ENCODE measurements at places on chromosomes 11 and 22.
A peak's percentile ranks its signal among the peaks of the same experiment; 100 is the strongest.

GRCh38 chr11:7499081-7499480 lies 13.8 kb downstream of the OLFML1 start:
- DNase-seq, result no peak

- DNase-seq, result peak; percentile 35
These were observed 45.0 kb downstream of the OR6Q1 start for GRCh38 chr11:58075781-58076180.

DNA sequence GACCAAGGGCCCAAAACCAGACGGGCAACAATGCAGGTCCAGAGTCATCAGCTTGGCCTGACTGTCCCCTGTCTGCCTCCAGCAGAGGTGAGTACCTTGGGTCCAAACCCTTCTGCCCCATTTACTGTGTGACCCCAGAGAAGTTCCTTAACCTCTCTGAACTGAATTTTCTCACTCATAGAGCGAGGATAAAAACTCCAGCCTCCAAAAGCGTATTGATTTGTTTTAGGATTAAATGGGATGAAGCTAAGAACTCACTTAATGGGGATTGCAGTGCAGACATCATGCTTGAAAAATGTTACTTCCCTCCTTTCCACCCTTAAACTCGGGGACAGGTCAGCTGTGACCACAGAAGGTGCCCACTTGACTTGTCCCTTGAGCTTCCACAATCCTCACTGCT lies 22.6 kb downstream of the IGLL1 start:
- no peak for DNase-seq

DNA sequence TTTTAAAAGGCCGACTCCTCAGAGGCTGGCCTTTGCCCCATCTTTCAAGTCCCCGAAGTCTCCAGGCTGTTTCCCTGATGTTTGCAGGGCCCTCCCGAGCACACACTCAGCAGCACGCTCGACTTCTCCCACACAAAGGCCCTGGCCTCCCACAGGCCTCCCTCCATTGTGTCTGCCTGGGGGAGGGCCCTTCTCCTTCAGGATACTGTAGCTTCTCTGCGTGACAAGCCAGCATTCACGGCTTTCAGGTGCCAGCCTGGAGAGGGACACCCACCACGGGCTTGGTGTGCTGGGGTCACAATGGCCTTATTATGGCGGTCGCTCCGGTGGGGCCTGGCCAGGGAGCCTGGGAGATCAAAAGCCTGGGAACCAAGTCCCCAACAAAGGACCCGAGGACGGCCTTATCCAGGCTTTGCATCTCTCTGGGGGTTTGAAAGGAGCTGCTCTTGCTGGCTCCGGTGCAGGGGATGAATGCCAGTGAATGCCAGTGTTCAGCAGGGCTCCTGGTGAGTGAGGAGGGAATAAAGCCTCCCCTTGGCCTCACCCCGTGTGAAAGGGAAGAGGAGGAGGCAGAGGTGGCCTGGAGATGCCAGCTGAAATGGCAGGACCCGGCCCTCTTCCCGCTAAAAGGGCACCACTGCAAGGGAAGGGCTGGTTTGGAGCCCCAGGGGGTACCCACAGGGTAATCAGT lies 55.0 kb downstream of the TRAF6 start:
- DNase-seq, result no peak

DNA sequence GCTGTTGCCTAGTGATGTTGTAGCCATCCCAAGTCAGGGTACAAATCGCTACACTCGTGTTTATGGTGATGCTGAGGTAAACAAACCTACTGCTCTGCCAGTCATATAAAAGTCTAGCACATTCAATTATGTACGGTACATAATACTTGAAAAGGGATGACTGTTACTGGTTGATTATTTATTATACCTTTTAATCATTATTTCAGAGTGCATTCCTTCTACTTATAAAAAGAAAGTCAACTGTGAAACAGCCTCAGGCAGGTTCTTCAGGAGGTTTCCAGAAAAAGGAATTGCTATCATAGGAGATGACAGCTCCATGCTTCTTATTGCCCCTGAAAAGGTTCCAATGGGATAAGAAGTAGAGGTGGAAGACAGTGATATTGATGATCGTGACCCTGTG lies 652.5 kb upstream of the KIRREL3 start:
- DNase-seq, result no peak

DNA sequence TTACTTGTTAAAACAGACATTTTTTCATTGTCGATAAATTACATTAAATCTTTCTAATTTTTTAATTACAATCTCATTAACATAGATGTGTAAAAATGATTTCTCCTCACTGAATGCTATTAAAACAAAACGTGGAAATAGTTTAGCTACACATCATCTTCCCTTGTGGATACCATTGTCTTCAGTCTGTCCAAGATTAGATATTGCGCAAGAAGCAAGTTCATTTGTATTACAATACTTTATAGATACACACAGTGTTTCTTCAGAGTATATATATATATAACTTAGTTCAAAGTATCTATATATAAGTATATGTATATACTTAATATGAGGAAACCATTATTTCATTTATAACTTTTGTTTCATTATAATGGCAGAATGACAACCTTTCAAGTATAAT lies 883.3 kb upstream of the CNTN5 start:
- no peak for DNase-seq

DNA sequence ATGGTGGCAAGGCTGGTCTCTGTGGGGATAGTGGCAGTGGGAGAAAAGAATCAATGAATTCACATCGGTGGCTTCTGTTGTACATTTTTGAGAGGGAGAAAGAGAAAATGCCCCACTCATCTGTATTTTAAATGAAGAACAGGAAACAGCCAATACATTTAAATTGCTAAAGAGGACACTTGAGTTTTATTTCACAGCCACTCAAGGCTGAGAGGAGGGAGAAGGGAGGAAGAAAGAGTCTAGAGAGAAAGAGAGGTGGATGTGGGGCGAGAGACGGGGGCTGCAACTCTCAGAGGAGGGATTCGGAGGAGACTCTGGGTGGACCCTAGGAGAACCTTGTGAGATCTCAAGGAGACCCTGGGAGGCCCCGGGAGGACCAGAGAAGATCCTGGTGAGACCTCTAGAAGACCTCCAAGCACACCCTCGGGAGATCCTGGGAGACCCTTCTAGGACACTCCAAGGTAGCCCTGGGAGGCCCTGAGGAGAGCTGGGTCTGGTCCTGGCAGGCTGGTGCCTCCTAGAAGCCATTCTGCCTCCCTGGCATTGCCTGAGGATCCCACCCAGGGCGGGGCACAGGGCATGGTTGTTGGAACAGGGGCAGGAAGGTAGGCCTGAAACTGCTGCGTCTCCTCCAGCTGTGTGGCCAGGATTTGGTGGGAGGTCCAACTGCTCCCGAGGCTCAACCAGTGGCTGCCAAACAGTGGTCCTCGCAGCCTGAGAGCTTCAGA lies 91.0 kb upstream of the SHISAL1 start:
- DNase-seq, result no peak

DNA sequence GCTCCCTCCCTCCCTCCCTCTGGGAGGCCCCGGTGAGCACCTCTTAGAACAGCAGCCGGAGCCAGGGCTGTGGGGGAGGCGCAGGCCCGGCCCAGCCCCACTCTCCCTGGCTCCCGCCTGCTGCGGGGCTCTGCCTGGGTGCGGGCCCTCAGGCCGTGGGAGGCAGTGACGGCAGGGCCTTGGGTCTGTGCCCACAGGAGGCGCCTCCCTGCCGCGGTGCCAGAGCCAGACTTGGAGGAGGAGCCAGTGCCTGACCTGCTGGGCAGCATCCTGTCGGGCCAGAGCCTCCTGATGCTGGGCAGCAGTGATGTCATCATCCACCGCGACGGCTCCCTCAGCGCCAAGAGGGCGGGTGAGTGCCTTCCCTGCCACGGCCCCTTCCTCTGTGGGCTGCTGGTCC lies 9.5 kb downstream of the IRF7 start:
- DNase-seq, result peak; percentile 63

DNA sequence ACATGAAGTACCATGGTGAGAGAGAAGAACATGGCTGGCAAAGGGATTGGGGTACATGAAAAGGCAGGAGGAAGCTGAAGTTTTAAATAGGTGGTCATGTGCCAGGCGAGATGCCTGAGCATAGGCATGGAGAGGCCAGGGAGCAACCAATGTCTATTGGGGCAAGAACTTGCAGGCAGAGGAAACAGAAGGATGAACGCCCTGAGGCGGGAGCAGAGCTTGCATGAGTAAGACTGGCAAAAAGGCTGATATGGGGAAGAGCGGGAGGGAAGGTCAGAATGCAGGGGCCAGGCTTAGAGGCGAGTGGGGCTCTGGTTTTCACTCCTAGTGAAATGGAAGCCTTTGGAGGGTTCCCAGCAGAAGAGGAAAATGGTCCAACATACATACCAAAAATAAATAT lies 52.5 kb upstream of the VSTM5 start:
- no peak for DNase-seq

GRCh38 chr22:42792909-42793847 lies 63.9 kb downstream of the ARFGAP3 start:
- DNase-seq, result no peak

GRCh38 chr11:105696000-105696399 lies 86.1 kb downstream of the GRIA4 start:
- DNase-seq, result no peak

DNA sequence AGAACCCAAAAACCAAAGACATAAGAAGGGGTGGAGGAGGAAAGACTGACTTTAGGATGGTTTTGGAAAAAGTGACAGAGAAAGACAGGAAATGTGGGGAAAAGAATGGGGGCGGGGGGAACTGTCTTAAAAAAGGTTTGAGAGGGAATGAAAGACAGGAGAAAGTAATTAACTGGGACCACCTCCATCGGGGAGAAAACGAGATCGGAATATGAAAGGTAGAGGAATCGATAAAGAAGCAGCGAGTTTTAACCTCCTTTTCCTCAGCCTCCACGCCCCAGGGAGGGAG lies 524 bp downstream of the MTMR2 start:
- no peak for DNase-seq

GRCh38 chr11:35173011-35173511 lies 34.1 kb downstream of the CD44 start:
- no peak for DNase-seq

- no peak for DNase-seq
These were observed 331.1 kb upstream of the B3GAT1 start for GRCh38 chr11:134742956-134743819.

- no peak for DNase-seq
These were observed 6.9 kb upstream of the CATSPER1 start for GRCh38 chr11:66032957-66033735.

GRCh38 chr11:132080127-132080526 lies 709.7 kb downstream of the NTM start:
- DNase-seq, result no peak

GRCh38 chr11:92347454-92347853 lies 122.8 kb downstream of the FAT3 start:
- DNase-seq, result no peak

GRCh38 chr11:293852-294661 lies 5.1 kb downstream of the PGGHG start:
- DNase-seq, result no peak

GRCh38 chr11:83317757-83318690 lies 31.9 kb upstream of the CCDC90B start:
- no peak for DNase-seq

DNA sequence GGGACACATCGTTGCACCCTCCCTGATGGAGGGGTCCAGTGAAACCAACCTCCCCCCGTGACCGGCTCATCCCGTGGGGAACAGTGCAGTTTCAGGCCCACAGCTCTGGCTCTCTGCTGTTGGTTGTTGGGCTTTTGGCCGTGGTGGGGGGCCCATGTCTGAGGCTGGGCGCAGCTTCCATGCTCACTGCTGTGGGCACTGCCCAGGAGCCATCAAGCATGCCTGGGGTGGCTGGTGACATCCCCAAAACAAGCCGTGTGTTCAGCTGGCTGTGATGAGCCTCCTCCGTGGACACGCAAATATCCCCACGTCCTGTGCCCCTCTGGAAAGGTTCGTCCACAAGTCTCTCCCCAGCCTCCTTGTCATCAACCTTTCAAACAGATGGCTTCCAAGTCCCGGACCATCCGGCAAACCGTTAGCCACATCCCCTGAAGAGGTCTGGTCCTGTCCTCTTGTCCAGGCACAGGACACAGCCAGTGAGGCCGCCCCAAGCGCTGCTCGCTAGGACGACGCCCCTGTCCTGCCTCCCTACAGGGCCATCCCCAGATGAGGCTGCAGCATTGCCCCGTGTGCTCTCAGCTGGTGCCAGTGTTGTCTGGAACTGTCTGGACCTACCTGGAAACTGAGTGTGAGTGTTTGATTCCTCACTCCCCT lies 29.4 kb upstream of the BRSK2 start:
- DNase-seq, result no peak

GRCh38 chr11:57885298-57886050 lies 123.9 kb downstream of the CTNND1 start:
- DNase-seq, result peak; percentile 20

GRCh38 chr11:64591257-64592233 lies 525 bp downstream of the SLC22A12 start:
- no peak for DNase-seq

- DNase-seq, result no peak
These were observed 490.9 kb downstream of the SOX6 start for GRCh38 chr11:15865212-15865987.

GRCh38 chr11:60211206-60211605 lies 28.3 kb upstream of the MS4A6A start:
- no peak for DNase-seq

- peak; percentile 79 for DNase-seq
These were observed 684 bp downstream of the TNFRSF13C start for GRCh38 chr22:41925783-41926460.

All from AG08396 (cell line).